Activated CD8-positive, alpha-beta memory T cell treated with anti-CD3 and anti-CD28 coated beads, Interleukin-2, amount 50 U/mL, for 4 hours (primary cell): ENCODE measurements at places on chromosomes 6 and 20.
A peak's percentile ranks its signal among the peaks of the same experiment; 100 is the strongest.

- DNase-seq, result no peak
Observed at GRCh38 chr20:49983123-49983847, 505 bp downstream of the SNAI1 start.

DNA sequence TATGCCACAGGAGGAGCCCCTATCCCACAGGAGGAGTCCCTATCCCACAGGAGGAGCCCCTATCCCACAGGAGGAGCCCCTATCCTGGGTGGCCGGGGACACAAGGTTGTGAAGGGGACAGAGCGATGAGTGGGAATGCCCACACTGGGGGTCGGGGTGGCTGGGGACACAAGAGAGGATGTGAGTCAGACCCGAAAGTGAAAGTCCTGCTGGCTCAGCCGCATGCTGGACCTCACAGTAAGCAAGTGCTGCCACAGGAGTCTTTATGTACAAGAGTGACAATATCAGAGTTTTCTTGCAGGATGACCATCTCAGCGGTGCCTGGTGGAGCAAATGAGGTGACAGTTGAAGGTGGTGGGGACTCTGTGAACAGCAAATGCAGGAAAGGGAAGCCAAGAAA, 93.7 kb downstream of the PSMB1 start:
- no peak for DNase-seq

- peak; percentile 30 for DNase-seq
Observed at GRCh38 chr20:43840382-43841070, 74.1 kb upstream of the TOX2 start.

DNA sequence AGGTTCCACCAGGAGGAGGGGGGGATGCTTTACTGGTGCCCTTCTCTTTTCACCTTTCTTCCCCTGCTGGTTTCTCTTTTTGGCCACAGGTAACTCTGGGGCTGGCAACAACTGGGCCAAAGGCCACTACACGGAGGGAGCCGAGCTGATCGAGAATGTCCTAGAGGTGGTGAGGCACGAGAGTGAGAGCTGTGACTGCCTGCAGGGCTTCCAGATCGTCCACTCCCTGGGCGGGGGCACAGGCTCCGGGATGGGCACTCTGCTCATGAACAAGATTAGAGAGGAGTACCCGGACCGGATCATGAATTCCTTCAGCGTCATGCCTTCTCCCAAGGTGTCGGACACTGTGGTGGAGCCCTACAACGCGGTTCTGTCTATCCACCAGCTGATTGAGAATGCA, 4.4 kb downstream of the TUBB1 start:
- DNase-seq, result no peak

- DNase-seq, result no peak
Observed at GRCh38 chr6:72386324-72386723, 235.5 kb upstream of the KCNQ5 start.

DNA sequence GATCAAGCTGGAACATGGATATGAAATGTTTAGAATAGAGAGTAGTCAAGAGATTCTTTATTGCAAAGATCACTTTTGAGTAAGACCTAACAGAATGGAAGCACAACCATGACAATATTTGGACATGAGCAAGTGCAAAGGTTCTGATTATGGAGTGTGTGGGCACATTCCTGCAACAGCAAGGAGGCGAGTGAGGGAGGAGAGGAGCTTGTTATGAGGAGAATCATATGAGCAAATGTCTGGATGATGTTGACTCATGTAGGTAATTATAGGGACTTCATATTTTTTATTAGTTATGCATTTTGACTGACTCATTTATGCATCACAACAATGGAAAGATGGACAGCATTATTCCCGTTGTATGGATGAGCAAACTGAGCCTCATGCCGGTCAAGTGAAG, 100.8 kb upstream of the SLC35B3 start:
- no peak for DNase-seq

DNA sequence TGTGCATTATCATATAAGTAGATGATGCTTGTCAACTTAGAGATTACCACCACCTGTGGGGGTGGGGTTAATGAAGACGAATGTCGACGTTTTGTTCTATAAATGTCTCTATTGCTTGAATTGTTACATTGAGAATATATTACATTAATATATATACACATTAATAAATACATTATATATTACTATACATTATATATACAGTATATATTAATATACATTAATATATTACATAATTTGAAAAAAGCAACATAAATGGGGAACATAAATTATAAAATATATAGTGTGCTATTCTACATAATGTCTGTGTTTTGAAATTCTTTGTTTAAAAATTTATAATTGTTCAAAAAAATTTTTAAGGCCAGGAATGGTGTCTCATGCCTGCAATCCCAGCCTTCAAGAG, 81.1 kb downstream of the ALDH8A1 start:
- no peak for DNase-seq

DNA sequence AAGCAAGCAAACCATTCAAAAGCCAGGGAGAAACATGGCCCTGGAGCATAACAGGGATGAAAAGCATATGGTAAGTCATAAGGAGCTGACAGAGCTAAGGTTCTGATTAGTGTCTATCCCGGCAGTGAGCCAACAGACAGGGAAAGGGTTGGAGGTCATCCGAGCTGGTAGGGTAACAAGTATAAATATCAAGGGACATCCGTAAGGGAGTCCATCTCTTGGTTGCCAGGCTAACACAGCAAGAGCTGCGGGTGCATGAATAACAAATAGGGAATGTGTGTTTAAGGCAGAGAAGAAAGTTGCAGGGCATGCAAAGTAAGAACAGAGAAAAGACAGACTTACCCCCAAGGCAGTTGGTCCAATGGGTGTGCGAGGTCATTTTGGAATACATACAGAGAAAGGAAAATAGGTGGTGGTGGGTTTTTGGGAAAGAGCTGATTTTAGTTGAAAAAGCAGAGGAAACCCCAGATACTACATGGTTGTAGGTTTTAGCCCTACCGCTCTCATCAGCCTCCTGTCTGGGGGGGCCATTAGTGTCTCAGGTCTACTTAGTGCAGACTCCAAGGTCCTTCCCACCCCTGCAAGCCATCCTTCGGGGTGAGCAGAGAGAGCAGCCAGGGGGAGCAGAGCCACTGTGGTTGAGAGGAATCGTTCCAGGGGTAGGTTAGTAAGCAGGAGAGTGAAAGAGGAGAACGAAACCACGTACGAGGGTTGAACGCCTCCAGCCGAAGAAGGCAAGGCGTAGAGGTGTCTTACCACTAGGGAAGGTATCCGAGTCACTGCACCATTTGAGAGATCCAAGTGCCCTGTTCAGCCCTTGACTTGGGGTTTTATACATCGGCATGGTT, at the start of gene ERVFRD-1:
TSS of gene ERVFRD-1 (minus strand) at position 805 of the 848 bp plus-strand sequence. CDS start 6,415 bp downstream, outside the sequence.
- no peak for DNase-seq

- DNase-seq, result no peak
Observed at GRCh38 chr6:1605004-1605892, 4.5 kb upstream of the FOXC1 start.

- DNase-seq, result no peak
Observed at GRCh38 chr20:56111961-56112730, 106.8 kb upstream of the CBLN4 start.

DNA sequence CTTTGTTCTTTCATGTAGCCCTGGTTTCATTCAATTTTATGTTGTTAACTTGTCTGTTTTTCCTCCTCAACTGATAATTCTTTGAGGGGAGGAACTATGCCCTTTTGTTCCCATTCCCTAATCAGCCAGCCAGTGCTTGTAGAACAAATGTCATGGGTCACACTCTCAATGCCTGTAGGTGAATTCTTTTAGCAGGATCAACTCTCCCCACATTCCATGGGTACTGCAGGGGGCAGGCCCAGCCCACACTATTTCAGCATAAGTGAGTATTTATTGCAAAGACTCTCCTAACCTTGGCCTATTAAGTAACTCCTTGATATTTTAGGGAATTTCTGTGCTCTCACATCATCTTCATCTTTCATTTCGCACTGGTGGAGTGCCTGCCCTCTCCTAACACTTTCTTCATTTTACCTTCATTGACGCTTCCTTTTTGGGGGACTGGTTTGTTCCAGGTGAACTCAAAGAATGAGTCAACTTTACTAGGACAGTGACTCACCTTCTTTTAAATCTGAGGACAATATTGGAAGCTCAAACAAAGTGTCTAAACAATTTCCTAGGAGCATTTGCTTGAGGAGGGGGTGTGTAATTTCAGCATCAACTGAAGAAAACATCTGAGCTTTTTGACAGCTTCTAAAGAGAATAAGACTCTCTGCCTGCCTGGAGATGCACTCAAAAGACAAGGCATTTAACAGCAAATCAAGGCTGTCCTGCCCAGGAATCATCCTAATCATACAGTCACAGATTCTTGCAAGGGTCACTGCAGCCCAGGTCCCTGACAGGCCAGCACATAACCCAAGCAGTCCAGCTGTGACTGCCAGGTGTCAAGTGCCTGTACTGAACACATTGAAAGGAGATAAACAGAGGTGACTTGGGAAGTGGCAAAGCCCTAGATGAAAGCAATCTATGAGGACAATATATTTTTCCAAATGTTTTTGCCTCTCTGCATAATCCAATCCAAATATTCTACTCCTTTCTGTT, 263.9 kb upstream of the PRND start:
- no peak for DNase-seq

- no peak for DNase-seq
Observed at GRCh38 chr6:157240059-157240959, 83.0 kb downstream of the TMEM242 start.

GRCh38 chr6:97177905-97178304, 105.1 kb downstream of the MMS22L start:
- no peak for DNase-seq

GRCh38 chr6:124967444-124967843, 5.2 kb downstream of the RNF217 start:
- no peak for DNase-seq

- DNase-seq, result no peak
Observed at GRCh38 chr6:24766680-24767462, 7.9 kb upstream of the GMNN start.

GRCh38 chr6:32539839-32540238, 9.8 kb upstream of the HLA-DRB5 start:
- no peak for DNase-seq

DNA sequence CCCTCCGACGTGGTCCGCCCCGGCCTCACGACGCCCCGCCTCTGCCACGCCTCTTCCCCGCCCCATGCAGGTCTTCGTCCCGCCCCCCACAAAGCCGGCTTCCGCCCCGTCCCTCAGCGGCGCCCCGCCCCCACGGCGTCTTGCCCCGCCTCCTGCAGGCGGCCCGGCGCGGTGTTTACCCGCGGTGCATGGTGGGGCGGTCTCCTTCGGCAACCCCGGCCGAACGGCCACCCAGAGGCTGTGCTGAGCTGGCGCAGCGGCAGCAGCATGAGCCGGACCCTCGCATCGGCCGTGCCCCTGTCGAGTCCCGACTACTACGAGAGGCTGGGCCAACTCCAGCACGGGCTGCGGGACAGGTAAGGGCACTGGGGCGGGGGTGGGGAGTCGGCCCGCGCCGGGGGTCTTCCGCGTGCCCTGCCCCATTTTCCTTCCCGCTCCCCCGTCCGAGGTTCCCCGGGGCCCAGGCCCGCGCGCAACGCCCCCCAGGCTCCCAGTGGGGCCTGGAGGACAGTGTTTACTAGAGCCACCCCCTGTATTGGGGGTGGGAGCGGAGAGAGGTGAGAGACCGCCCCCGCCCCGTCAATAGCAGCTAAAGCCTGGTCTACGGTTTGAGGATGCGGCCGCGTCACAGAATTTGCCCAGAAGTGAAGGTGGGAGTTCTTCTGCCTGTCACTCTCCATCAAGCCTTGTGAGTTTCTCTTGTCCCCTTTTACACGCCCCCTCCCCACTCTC, at the start of gene KIZ:
TSS of gene KIZ (plus strand) at position 234 of the 732 bp plus-strand sequence. CDS start at position 268, 34 bp downstream.
- peak; percentile 98 for DNase-seq

GRCh38 chr6:110522427-110522826, 46.0 kb upstream of the SLC22A16 start:
- DNase-seq, result no peak

- DNase-seq, result no peak
Observed at GRCh38 chr6:50602292-50602691, 111.0 kb upstream of the TFAP2D start.

- no peak for DNase-seq
Observed at GRCh38 chr6:131427434-131428058, 145.5 kb upstream of the ARG1 start.

DNA sequence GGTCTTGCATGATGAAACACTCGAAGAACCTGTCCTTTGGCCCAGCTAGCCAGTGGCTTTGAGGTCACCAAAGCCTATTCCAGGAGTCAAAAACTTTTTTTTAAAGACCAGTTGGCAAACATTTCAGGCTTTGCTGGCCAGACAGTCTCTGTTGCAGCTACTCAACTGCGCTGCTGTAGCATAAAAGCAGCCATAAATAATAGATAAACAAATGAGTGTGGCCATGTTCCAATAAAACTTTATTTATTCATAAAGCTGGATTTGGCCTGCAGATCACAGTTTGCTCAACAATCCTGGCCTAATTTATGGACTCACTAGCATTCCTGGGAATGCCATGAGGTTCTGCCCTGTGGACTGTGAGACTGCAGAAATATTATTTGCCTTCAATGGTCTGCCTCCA, 68.8 kb upstream of the LTV1 start:
- DNase-seq, result no peak

DNA sequence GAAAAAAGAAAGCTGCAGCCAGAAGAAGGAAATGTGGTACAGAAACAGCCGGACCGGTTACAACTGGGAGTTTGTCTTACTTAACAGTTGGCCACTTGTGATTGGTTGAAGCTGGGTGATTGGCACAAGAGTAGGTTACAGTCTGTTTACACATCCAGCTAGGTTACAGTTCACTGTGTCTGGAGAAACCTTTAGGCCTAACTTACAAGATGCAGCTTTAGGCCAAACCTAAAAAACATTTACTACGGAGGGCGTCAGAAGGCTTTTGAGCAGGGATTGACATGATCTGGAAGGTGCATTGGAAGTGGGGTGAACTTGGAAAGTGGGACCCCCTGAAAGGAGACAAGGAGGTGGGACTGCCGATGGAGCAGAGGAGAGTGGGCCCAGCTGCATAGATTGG, 122.3 kb downstream of the BANF2 start:
- no peak for DNase-seq

DNA sequence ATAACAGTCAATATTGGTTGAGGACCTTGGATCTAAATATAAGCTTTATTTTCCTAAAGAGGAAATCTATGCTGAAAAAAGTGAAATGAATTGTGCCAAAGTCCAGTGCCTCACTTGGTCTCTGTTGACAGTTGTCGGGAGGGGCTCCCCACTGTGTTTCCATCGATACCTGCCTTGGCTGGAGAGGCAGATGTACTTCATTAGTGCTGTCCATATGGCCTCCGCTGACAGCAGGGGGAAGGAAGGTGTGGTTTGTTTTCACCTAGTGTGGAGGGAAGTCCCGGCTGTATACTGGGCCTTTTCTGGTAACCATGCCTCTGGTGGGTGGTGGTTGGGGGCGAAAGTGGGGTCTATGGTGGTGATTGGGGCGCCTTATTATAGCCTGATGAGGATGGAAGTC, 42.7 kb downstream of the CD2AP start:
- DNase-seq, result no peak
